ENCODE measurements at places on chromosomes 6 and 20.

GRCh38 chr6:6729971-6730370 lies 141.5 kb downstream of the LY86 start:
- DNase-seq, result no peak

DNA sequence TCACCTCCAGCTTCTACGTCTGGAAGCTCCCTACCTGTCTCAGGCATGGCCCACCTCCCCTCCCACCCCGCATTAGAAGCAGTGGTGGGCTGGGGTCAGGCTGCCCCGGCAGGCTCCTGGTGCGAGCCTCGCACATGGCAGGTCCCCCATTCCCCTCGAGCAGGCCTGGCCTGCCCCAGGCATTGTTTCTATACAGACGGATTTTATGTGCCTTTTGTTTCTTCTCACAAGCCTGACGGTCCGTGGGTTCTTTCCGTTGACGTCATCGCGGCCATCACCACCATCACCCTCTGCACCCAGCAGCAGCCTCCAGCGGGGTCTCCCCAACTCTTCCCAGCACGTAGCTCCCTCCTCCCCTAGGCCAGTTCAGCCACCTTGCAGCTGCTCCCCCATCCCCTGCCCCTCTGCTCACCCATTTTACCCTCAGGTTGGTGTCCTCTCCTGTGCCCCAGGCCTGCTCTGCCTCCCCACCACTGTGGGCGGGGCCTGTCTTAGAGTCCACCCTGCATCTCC lies 4.6 kb downstream of the CST7 start:
- no peak for DNase-seq

- DNase-seq, result no peak
These were observed 13.2 kb upstream of the SCRT2 start for GRCh38 chr20:688809-689212.

- no peak for DNase-seq
These were observed 97.3 kb downstream of the ADGRB3 start for GRCh38 chr6:68732423-68732822.

All from hypothalamus (tissue), 51 donors.